ENCODE measurements at places on chromosomes 7 and 10.

GRCh38 chr10:52778511-52779392, 6.2 kb upstream of the MBL2 start:
- DNase-seq, result no peak

GRCh38 chr10:53064614-53065013, 292.0 kb upstream of the MBL2 start:
- no peak for DNase-seq

DNA sequence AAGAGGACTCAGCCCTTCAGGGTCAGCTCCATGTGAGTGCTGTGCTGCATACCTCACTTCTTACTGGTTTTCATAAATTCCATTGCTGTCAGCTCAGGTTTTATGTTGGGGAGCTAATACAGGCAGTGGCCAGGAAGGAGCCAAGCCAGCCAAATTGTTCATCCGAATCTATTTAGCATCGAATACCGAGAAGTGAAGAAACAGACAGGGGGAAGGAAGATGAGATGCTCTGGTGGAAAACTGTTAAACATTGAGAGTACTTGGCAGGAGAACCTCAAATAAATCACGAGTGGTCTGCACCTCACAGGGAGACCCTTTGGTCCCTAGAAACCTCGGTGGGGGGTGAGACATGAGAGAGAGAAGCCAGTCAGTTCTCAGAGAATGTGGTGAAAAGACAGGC, 196.0 kb upstream of the TMEM72 start:
- no peak for DNase-seq

DNA sequence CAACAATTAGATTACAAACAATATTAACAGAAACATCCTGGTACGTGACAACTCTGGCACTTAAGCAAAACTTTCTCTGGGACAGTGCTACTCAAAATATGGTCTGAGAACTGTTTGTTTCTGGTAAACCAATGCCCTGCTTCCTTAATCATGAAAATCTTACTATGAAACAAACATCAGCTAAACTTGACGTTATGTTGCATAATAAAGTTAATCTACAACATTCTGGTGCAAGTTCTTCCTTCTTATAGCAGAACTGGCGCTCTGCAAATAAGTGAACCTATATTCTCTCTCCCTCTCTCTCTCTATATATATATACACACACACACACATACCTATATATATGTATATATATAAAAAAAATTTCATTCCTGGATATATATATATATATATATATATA, 7.8 kb downstream of the C7orf33 start:
- DNase-seq, result no peak

DNA sequence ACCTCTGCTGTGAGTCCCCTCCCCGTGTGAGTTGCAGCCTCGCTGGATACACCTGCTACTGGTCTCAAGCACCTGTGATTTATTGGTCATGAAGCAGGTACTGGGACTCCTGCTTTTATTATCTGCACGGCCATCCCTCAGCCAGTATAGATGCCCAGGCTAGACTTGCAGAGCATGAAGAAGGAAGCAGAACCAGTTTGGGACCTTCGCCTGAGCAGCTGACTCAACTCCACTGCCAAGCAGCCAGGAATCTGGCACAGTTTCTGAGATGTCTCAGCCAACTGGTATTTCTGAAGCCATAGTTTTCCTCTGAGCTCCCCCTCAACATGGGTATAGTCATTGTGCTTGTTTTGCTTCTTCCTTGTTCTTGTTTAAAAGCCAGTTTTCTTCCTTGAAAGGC, 28.0 kb upstream of the SLC39A12 start:
- DNase-seq, result no peak

Data from NCI-H1105 treated with DMSO at 0.1 percent for 48 hours (cell line).